ENCODE measurements at places on chromosomes 3 and 15.

GRCh38 chr3:146195030-146195429 lies 34.0 kb upstream of the PLOD2 start:
- DNase-seq: no peak

DNA sequence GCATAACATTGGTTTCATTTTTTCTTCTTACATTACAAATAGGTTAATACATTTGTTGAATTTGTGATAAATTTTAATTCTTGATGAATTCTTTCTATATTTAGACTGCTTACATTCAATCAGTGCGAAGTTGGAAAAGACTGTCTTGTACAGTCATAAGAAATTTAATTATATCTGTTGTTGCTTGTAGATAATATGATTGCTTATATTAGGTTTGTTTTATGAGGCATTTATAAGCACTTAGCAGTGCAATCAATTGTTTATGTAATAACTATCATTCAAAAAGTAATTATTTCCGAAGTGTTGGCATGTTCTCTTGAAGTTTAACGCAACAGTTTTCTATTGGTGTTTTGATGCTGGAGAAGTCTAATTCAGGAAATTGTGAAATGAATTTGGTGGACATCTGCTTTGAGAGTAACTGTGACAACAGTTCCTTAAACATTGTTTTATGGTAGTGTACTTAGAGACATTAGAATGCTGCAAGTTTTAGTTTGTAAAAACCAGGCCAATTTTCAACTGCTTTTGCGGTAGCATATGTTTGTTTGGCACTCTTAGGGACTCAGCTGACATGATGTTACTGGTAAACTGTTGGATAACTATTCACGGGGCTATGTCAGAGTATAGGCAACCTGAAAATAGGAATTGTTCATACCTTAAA lies 99.7 kb downstream of the NAALADL2 start:
- no peak for DNase-seq

DNA sequence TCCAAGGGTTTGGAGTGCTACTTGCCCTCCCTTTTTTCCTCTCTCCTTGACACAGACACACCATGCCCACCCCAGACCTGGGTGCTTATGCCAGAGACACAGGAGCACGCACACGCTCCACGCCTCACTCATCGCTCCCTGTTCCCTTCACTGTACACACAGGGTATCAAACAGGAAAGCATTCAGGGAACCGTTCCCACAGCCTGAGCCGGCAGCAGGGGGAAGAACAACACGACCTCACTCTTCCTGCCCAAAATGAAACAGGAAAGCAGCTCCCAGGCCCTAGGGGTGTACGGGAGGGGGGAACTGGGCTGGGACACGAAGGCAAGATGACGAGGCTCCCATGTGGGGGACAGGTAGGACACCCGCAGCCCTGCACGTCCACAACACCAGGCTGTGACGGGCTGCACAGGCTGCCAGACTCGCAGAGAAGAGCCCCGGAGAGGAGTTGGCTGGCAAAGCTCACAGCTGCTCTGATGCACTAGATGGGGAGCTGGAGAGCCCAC lies 11.2 kb downstream of the DLL4 start:
- DNase-seq: no peak

- no peak for DNase-seq
These were observed 77.0 kb downstream of the MAGI1 start for GRCh38 chr3:65961733-65962132.

DNA sequence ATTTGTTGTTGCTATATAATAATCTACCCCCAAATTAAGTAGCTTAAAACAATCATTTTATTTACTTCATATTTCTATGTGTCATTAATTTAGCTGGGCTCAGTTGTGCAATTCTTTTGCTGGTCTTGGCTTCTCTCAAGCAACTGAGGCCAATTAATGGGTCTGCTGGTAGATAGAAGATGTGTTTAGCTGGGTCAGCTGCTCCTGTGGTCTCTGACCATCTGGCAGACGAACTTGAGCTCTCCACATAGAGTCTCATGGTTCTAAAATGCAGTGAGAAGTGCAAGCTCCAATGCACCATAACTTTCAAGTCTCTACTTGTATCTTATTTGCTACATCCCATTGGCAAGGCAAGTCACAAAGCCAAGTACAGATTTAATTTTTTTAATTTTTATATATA lies 515.6 kb downstream of the ZIC1 start:
- DNase-seq: no peak

DNA sequence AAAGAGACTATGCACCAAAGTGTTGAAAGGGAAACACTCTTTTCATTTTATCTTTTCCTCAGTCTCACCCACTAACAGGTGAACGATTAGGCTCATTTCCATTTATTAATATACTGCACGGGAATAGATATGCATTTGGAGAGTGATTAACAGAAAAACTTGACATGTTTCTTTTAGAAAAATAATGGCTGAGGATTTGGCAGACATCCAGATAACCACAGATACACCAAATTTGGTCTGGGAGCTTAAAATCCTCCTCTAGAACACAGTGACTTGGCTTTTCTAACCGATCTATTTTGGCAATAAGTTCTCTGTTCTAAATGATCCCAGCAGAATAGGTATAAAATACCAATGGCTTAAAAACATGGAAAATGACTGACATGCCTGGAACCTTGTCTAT lies 459.3 kb upstream of the SGO1 start:
- no peak for DNase-seq

DNA sequence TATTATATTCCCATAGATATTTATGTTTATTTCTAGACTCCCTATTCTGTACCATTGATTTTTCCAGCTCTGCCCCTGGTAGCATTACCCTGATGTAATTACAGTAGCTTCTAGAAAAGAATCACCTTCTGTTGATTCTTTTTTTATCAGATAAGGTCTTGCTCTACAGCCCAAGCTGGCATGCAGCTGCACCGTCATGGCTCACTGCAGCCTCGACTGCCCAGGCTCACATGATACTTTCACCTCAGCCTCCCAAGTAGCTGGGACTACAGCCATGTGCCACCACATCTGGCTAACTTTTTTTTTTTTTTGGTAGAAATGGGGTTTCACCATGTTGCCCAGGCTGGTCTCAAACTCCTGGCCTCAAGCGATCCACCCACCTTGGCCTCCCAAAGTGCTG lies 41.8 kb downstream of the SLC24A1 start:
- no peak for DNase-seq

- DNase-seq: no peak
These were observed 13.6 kb upstream of the GP9 start for GRCh38 chr3:129046732-129047552.

GRCh38 chr3:181703601-181704420 lies 7.9 kb upstream of the SOX2 start:
- DNase-seq: no peak

GRCh38 chr15:49212897-49213296 lies 42.9 kb downstream of the GALK2 start:
- no peak for DNase-seq

- DNase-seq: no peak
These were observed 108.1 kb upstream of the THBS1 start for GRCh38 chr15:39472621-39473297.

- no peak for DNase-seq
These were observed 1522.4 kb downstream of the SI start for GRCh38 chr3:163555918-163556317.

GRCh38 chr15:36370051-36370730 lies 209.2 kb upstream of the CDIN1 start:
- no peak for DNase-seq

DNA sequence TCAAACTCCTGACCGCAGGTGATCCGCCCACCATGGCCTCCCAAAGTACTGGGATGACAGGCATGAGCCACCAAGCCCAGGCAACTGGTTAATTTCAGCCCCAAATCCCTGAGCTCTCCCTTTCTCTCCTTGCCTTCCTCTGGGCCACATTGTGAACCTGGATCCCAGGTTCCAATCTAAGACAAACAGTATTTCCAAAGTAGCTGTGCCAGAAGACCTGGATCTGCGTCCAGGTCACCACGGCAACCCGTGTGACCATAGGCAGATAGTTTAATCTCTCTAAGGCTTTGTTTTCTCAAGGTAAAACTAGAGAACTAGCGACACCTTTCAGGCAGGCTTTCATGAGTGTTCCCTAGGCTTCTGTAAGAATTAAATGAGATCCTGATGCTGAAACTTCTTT lies 5.9 kb upstream of the RBPMS2 start:
- DNase-seq: no peak

DNA sequence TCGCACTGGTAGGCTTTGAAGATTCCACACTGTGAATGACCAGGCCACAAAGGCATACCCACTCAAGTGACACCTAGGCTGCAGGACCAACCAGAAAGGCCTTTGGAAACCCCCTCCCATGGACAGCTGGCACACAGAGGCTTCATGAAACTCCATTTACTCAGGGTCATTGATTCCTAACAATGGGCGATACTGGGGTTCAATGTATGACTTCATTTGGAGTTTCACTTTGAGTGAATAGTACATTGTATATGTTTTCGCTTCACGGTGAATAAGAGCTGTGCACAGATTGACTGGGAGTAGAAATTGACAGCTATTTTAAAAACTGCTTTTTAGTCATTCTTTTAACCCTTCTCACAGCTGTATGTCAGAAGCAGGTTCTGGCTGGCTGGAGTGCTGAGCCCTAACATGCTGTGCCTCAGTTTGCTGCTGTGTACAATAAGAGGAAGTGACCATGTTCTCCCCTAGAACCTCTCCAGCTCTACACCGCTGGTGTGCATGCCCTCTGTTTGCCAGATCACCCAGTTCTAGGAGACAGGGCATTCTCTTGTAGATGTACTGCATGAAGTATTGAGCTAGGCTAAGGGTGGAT lies 15.4 kb upstream of the CX3CR1 start:
- DNase-seq: no peak

GRCh38 chr15:100205549-100206295 lies 136.1 kb downstream of the ADAMTS17 start:
- no peak for DNase-seq

GRCh38 chr3:124529826-124530571 lies 200.3 kb upstream of the UMPS start:
- no peak for DNase-seq

DNA sequence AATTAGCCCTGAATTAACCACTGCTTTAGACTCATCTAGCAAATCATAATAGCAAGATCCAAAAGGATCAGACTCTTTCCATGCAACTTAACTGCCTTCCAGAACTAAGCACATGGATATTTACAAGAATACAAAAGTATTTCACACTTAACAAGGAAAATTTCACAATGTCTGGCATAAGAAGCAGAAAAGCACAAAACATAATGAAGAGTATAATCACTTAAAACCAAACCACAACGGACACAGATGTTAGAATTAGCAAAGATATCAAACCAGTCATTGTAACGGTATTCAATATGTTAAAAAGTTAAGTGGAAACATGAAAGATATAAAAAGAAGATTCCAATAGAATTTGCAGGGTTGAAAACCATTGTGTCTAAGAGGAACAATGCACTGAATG lies 51.5 kb upstream of the COL6A6 start:
- DNase-seq: no peak

DNA sequence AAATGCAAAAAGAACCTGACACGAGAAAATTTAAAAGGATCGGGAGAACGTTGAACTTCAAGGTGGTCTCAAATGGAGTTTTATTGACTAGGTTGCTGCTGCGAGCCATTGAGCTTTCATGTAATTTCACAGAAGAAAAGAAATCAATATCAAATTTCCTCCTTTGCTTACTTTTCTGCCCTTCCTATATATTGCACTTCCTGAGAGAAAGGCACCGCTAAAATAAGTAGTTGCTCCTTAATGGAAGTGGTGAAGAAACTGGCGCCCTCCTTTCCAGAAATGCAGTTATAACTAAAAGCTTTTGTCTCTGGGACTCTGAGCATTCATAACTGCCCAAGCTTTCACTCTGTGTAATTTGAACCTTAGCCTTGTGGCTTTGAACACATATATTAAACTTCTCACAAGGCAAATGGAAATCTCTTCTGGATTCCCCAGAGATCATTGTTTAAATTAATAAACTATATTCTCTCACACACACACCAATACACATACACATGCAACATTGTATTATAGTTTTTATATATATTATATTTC lies 13.4 kb downstream of the EID1 start:
- no peak for DNase-seq

GRCh38 chr15:99090011-99090699 lies 14.7 kb upstream of the SYNM start:
- no peak for DNase-seq

DNA sequence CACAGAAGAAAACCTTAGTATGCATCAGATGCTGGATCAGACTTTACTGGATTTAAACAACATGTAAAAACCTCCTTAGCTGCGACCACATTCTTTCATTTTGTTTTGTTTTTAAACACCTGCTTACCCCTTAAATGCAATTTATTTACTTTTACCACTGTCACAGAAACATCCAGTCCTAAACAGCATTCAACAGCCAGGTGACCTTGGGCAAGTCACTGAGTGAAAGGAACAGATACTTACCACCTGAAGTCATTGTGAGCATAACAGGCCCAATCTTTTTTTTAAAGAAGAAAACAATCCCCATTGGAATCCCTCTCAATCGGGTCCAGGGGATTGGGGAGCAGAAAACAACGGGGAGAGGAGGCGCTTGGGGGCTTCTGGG lies 390 bp downstream of the STARD5 start:
- no peak for DNase-seq

- no peak for DNase-seq
These were observed 15.4 kb upstream of the BTLA start for GRCh38 chr3:112514527-112515128.

DNA sequence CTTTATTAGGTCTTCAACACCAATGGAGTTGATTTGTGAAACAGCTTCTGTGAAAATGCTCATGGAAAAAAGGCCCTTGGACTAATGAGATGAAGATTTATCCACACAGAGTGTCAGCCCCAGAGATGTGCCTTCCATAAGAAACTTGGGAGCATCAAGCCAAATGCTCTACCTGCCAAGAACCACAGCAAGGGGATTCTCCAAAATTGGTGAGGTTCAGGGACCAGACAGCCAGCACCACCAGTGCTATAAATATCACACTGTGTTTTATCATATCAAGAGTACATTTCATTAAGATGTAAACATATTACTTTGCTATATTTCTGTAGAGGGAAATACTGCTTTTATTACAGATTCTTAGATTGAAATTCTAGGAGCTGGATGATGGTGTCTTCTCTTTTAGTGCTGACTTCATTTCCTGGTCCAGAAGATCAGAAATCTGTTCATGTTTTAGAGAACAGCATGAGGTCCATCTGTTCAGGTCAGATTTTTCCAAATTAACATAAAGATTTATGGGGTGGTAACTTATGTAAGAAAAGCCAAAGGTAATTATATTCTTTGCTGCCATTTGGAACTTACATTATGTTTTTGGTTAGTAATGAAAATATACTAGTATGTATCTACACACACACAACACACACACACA lies 17.7 kb downstream of the SLC35G2 start:
- no peak for DNase-seq

- DNase-seq: no peak
These were observed 49.5 kb upstream of the FILIP1L start for GRCh38 chr3:100163787-100164186.

Data from esophagus squamous epithelium (tissue), 5 donors.